ENCODE measurements at places on chromosomes 5 and 9.

DNA sequence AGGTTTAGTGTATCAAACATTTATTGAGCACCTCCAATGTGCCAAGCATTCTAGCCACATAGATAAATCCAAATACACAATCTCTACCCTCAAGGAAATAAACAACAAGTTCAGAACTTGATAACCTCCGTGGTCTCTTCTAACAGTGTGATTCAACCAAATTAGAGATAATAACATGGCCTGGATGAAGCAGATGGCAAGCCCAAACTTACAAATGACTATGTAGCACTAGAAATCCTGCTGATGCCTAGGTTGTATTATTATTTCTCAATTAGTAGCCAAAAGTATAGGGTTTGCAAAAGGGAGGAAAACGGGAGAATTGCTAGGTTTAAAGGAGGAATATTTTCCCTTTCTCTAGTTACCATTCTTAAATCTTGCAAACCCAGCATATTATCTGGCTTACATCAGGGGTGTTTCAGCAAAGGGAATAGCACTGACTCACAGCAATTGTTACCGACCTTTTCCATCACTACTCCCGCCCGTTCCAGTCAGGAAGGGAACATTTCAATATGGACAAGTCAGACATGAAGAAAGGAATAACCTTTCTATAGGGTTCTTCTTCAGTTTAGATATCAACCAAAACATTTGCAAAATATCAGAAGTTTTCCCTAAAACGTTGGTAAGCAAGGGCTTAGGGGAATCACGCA lies 2.3 kb downstream of the DPYSL3 start:
- no peak for DNase-seq

DNA sequence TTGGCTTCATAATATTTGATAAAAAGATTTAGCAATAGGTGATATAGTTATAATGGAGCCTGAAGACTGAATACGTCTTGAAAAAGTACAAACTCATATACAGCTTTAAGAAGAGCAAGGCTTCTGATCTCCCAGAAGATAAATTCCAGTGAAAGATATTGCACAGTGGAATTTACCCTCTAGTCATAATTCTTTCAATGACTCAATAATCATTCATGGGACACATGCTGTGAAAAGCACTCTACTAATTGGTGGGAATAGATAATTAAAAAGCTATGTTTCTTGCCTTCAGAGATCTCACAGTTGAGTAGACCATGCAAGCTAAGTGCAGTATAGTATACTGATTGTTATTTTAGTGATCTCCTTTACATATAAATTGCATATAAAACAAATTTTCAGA lies 538.6 kb upstream of the CYLC2 start:
- no peak for DNase-seq

GRCh38 chr9:133581011-133581410 lies 28.2 kb downstream of the FAM163B start:
- no peak for DNase-seq

GRCh38 chr5:58871648-58872242 lies 288.9 kb downstream of the RAB3C start:
- DNase-seq, result no peak

DNA sequence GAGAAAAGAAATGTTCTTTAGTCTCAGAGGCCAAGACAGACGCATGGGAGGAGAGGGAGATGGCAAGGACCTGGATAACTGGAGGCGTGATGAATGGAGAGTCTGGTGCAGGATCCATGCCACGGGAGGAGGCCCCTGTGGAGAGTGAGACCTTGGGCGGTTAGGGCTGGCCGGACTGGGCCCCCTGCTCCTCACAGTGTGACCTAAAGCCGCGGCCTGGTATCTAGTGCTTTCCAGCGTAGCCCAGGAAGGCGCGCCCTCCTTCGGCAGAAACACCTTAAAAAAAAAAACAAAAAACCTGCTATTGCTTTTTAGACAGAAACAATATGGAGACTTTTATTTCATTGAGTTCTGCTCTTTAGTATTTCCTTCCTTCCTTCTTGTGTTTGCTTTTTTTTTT lies 33.1 kb downstream of the SCGB3A1 start:
- DNase-seq, result no peak

- no peak for DNase-seq
Observed at GRCh38 chr5:163997965-163998364, 492.5 kb downstream of the MAT2B start.

GRCh38 chr9:131092030-131092429 lies 4.3 kb upstream of the AIF1L start:
- no peak for DNase-seq
